Stimulated activated CD8-positive, alpha-beta memory T cell treated with anti-CD3 and anti-CD28 coated beads, Interleukin-15, amount 100 ng/mL, for 48 hours (primary cell): ENCODE measurements at places on chromosomes 2 and 18.

DNA sequence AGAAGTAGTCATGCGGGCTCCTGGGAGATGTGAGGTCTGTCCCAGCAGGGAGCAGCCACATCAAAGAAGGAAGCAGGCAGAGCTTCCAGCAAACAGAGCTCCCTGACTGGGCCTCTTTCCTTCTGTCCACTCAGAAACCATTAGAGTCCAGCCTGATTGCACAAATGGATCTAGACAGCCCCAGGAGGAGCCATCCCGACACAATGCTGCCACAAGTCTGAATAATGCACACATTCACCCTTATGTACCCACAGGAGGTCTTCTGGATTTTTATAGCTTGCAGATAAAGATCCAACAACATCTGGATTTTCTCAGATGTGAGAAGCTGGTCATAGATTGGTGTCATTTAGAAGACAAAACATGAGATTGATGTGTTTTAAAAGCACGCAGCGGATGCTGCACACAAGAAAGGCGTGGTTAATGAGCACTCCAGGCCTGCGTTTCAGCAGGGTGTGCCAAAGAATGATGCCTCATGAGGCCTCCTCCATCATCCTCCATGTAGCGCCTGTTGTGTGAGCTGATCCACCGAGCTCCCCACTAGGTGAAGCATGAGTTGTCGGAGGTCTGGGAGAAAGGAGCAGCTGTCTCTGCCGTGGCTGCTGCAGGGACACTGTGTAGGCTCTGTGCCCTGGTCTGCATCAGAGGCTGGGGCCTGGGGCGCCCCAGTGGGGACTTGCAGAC, 60.6 kb downstream of the MTCL1 start:
- no peak for DNase-seq

- no peak for DNase-seq
Measured at GRCh38 chr18:54740136-54740846, 88.0 kb upstream of the RAB27B start.

DNA sequence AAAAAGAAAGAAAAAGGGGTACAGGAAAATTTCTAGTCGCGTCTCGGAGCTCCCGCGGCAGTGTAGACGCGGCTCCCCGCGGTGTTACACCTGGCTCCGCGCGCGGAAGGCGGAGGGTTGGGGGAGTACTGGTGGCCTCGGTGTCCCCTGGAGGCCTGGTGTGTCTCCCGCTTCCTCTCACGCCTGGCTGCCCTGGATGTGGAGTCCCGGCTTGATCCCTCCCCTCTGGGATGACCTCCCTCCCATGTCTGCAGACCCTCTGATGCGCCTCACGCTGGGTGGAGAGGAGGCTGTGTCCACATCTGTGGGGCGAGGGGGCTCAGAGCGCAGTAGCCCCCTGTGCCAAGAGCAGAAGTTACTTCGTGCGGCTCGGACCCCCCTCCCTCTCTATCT, 1.2 kb downstream of the KIF5C start:
- no peak for DNase-seq

GRCh38 chr2:188975497-188976102, 1.4 kb downstream of the COL3A1 start:
- no peak for DNase-seq

- DNase-seq = no peak
Measured at GRCh38 chr18:25033747-25034471, 318.1 kb downstream of the ZNF521 start.

DNA sequence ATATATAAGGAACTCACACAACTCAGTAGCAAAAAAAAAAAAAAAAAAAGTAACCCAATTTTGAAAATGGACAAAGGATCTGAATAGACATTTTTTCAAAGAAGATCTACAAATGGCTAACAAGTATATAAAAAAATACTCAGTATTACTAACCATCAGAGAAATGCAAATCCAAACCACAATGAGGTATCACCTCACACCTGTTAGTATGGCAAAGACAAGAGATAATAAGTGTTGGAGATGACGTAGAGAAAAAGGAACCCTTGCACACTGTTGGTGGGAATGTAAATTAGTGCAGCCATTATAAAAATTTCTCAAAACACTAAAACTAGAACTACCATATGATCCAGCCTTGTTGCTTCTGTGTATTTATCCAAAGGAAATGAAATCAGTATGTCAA, 5.8 kb upstream of the CNDP1 start:
- DNase-seq = no peak

- DNase-seq = peak; percentile 59
Measured at GRCh38 chr2:203718087-203718486, 11.6 kb downstream of the CD28 start.

- no peak for DNase-seq
Measured at GRCh38 chr18:63236406-63236805, 83.2 kb downstream of the BCL2 start.

DNA sequence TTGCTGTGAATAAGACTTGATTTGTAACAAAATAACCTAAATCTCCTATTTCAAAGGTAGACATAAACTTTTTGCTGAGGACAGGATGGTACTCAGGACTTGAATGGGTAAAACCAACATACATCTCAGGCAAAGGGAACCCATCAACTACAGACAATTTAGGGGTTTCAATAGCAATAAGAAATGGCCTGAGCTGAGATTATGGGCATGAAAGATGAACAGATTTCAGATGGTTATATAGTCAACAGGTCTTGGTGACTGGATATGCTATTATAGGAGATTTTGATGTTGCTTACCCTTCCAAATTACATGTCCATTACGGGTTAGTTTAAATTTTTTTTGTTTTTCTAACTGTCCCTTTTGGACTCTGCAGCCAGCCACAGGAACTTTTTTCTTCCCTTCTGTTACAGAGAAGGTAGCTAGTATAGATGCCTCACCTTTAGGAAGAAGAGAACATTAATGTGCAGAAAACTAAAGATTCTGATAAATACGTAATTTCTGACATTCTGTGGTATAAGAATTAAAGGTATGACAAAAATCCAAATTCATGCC, 4.6 kb downstream of the RPS27A start:
- no peak for DNase-seq

GRCh38 chr2:224860786-224861185, 144.6 kb upstream of the CCDC195 start:
- no peak for DNase-seq

GRCh38 chr2:26752656-26753055, 11.4 kb upstream of the SLC35F6 start:
- DNase-seq = no peak

DNA sequence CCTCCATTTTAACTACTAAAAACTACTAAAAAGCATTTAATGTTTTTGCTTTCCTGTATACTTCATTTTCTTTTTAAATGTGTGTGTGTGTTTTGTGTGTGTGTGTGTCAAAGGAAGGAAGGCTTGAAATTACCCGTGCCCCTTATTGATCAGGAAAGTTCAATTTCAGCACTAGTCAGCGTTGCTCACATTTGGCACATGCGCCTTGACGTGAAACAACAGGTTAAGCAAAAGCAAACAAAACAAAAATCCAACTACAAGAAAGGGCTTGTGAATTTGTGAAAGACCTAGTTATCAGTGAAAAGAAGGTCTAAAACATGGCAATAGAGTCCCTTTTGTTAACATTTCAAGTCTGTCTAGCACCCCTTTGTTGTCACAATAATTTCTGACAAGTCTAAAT, 72.5 kb downstream of the KCNH7 start:
- DNase-seq = no peak

DNA sequence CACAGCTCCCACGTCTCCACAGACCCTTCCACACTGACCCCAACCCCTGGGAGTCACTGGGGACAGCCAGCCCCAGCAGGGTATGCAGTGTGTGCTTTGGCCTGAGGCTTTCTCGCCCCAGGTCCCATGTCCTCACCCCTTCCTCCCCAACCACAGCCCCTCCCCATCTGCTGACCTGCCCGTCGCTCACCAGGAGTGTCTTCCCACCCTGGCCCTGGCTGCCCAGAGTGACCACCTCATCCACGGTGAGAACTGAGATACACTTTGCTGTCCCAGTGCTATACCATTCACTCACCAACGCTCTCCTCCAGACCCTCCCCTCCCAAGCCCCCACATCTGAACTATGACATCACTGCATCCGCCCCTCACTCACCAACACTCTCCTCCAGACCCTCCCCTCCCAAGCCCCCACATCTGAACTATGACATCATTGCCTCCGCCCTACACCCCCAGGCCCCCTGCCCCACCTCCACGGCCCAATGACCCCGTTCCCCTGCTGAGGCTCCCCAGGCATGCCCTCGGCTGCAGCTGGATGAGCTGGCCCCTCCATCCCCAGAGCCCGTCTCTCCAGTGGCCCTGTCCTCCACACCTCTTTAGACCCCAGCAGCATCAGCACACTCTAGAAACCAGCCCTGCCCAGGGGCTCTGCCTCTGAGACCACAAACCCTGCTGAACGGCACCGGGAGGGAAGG, 55.2 kb downstream of the ANKMY1 start:
- no peak for DNase-seq

DNA sequence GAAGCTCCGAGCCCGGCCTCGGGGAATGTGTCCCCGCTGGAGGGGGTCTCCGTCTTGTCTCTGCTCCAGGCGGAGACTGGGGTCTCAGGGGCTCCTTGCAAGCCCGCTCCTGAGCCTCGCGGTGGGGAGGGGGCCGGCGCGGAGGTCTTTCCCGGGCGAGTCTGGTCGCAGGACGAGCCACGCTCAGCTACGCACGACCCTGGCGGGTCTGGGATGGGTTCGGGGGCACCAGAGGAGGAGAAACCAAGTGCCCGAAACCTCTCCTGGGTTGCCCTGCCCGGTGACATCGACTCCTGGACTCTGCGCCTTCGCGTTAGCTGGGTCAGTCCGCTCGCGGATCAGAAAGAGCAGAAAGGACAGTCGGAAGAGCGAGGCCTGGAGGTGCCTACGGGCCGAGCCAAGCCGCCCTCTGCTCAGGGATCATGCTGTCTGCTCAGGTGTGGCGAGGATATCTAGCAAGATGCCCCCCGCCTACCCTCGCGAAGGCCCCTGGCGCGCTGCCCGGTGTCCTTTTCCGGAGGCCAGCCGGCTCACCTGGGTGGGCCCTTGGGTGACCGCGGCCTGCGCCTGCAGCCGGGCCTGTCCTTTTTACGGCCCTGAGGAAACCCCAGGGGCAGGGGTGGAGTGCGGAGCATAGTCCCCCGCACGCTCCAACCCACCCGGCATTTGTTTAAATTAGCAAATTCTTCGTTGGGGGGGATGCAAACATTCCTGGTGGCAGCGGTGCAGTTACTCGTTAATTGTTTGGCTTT, 58.7 kb downstream of the SNORC start:
- no peak for DNase-seq

- DNase-seq = no peak
Measured at GRCh38 chr18:36661999-36662398, 166.8 kb downstream of the TPGS2 start.

- no peak for DNase-seq
Measured at GRCh38 chr2:39736640-39737039, 42.4 kb downstream of the THUMPD2 start.

DNA sequence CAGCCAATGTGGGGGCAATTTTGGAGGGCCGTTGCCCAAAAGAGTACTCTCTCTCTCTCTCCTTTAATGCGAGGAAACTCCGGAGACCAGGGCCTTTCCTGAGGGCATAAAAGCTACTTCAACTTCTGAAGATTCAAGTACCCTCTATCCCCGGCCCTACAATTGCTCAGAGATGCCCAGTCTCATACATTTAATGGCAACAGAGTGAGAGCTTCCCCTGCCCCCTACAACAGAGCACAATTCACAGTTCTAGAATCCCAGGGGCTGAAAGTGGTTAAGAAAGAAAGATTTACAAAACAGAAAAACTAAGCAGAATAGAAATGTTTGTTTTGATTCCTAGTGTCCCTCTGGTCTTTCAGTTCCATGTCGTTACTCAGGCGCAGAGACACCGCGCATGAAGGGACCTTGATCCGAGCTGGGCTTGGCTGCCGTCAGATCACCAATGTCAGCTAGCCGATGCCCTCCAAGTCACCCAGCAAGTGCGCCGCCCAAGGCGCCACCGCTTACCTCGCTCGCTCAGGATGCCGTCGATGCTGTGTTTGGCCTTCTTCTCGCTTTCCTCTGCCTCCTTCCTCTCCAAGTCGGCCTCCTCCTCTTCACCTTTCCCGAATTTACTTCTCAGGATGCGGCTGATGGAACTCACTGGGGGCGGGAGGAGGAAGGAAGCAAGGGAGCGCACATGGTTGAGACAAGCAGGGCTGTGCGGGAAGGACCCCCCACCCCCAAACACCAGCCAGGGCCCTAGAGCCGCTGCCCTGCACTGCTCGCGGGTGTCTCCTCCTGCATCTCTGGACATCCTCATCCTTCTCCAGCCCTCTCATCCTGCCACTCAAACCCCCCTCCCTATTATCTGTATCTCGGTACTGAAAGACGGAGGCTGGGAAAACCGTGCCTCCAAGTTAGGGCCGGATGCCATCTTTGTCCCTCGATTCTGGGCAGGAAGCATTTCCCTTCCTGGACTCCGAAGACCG, 4.9 kb downstream of the PAX3 start:
- no peak for DNase-seq

DNA sequence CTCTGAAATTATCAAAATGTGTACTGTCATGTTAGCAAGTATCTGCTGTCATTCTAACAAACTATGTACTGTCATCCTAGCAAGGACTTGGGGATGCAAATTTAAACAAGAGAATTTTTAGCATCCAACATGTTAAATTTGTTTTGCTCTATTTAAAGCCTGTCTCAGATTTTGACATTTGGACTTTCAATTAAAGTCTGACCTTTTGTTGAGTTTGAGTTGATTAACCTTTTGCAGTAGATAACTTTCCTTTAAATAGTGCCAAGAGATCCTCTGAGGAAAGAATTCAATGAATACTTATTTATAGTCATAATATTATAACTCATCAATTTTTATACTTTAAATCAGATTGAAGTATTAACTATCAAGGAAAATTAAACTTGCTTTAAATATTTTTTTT, 80.2 kb downstream of the TDRD15 start:
- DNase-seq = no peak

GRCh38 chr18:24027156-24027827, 12.7 kb downstream of the TTC39C start:
- no peak for DNase-seq

DNA sequence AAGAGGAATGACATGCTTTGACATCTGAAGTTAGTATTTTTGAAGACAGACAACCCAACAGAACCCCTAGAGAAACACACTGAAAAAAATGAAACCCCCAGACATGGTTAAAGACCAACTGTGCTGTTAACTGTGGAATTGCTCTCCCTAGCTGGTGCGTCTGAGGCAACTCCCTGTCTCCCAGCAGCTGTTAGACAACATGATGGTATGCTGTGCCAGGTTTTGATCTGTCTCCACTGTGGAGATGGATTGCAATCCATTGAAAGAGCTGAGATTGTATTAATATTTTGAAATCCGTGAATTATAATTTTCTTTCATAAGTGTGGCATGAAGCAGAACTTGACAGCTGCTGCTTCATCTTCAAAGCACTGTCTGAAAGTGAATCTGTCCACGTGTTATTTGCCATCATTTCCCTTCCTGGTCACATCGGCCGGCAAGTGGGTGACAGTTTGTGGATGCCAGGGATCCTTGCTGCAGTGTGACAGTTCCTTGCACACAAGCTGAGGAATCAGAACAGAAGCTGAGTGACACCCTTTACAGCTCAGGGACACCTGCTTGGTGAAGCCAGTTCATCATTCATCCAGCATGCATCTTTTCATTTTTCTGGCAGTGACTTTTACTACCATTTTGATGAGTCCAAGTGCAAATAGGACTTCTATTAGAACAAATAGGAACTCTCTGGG, 58.2 kb upstream of the ACSL3 start:
- no peak for DNase-seq

- peak; percentile 14 for DNase-seq
Measured at GRCh38 chr2:235493775-235494715, at the start of gene AGAP1. Gene AGAP1 (plus strand): TSS chr2:235494043.

- no peak for DNase-seq
Measured at GRCh38 chr18:61337527-61337926, 4.3 kb downstream of the CDH20 start.
